Stimulated activated CD8-positive, alpha-beta memory T cell treated with anti-CD3 and anti-CD28 coated beads, Interleukin-4, amount 100 ng/mL, for 4 hours (primary cell): ENCODE measurements at places on chromosomes 13 and 19.

DNA sequence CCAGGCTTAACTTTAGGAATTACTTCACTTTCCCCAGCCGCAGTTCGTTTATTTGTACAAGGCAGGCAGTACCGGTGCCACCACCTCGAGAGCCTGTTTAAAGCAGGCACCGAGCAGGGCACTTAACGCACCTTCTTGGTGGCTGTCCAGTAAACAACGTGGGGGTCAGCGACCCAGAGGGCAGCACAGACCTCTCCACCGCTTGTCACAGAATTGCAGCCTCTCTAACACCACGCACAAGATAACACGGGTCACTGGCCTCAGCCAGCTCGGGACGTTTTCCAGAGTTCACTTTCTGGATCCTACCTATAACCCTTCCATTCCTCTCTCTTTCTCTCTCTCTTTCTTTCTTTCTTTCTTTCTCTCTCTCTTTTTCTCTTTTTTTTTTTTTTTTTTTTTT lies 16.8 kb upstream of the ELAVL1 start:
- DNase-seq, result no peak

- DNase-seq, result no peak
Observed at GRCh38 chr13:23637829-23638228, 67.6 kb downstream of the TNFRSF19 start.

DNA sequence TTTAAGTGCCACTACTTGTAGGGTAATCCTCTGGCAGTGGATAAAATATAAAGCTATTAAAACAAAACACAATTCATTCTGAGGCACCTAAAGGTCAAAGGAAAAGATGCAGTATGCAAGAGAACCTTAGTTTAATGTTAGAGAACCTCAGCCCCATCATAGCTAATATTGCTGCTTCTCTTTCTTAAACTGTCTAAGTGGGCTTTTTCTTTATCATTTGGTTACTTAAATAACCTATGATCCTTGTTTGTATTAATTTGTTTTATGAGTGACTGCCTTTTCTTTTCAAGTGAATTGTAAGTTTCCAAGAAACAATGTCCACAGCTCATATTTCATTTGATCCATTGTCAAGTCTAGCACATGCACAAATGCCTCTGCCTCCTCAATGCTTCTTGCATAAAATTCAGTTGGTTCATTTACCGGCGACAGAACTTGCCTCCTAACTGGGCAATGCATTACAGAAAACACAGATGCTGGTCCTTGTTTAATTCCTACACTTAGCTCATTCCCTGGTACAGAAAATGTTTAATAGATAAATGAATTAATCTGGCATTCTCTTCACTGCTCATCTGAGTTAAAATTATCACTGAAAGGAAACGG lies 1049.8 kb downstream of the OLFM4 start:
- no peak for DNase-seq

DNA sequence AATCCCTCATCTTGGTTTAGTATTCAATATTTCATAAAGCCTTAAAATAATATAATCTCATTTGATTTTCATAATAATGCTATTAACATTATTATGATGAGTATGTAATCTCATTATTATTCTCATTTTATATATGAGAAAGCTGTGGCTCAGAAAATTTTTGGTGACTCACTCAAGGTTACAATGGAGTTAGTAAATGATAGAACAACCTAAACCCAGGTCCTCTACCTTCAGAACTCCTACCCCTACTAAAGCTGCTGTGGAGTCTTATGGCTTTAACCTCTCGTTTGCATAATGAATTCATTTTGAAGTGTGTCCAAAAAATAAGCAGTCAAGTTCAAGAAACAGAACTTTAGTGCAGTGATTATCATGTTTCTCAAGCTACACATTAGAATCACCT lies 226.3 kb downstream of the TBC1D4 start:
- DNase-seq, result no peak

GRCh38 chr13:21636656-21637055 lies 32.7 kb upstream of the MICU2 start:
- no peak for DNase-seq

DNA sequence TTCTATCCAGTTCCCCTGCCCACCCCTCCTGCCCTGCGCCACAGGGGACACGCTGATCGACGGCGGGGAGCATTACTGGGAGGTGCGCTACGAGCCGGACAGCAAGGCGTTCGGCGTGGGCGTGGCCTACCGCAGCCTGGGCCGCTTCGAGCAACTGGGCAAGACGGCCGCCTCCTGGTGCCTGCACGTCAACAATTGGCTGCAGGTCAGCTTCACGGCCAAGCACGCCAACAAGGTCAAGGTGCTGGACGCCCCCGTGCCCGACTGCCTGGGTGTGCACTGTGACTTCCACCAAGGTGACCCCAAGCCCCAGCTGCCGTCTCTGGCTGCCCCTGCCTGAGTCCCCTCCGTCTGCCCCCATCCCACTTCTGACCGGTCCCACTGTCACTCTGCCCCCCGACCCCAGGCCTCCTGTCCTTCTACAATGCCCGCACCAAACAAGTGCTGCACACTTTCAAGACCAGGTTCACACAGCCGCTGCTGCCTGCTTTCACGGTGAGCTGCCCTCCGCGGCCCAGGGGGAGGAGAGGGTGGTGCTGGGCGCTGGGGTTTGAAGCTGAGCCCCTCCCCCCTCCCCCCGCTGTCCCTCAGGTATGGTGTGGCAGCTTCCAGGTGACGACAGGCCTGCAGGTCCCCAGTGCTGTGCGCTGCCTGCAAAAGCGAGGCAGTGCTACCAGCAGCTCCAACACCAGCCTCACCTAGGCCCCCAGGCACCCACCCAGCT lies 15.5 kb downstream of the STAP2 start:
- DNase-seq, result no peak

- DNase-seq, result no peak
Observed at GRCh38 chr13:95136638-95137037, 164.6 kb downstream of the ABCC4 start.

- no peak for DNase-seq
Observed at GRCh38 chr13:59906413-59907049, 257.2 kb downstream of the DIAPH3 start.

GRCh38 chr13:51167393-51168191 lies 54.6 kb upstream of the FAM124A start:
- DNase-seq, result no peak

- DNase-seq, result no peak
Observed at GRCh38 chr13:41177616-41178015, 16.8 kb downstream of the KBTBD7 start.

GRCh38 chr13:40445557-40445990 lies 220.9 kb downstream of the FOXO1 start:
- DNase-seq, result no peak

GRCh38 chr13:76216729-76217128 lies 580.6 kb downstream of the LMO7 start:
- no peak for DNase-seq

GRCh38 chr13:113916330-113916815 lies 52.5 kb upstream of the GAS6 start:
- DNase-seq, result no peak

DNA sequence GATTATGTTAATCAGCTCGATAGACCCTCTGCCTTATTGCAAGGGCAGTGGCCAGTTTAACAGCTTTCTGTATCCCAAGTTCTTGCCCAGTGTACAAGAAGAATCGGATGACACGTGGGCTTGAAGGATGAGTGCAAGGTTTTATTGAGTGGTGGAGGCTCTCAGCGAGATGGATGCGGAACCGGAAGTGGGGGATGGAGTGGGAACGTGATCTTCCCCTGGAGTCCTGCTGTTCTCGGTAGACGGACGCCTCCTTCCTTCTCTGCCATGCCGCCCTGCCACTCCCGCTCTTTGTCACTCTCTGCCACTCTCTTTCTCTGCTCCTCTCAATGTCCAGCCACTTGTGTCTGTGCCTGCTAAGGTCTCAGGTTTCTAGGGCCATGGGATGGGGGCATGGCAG lies 21.0 kb downstream of the RFXAP start:
- DNase-seq, result no peak

DNA sequence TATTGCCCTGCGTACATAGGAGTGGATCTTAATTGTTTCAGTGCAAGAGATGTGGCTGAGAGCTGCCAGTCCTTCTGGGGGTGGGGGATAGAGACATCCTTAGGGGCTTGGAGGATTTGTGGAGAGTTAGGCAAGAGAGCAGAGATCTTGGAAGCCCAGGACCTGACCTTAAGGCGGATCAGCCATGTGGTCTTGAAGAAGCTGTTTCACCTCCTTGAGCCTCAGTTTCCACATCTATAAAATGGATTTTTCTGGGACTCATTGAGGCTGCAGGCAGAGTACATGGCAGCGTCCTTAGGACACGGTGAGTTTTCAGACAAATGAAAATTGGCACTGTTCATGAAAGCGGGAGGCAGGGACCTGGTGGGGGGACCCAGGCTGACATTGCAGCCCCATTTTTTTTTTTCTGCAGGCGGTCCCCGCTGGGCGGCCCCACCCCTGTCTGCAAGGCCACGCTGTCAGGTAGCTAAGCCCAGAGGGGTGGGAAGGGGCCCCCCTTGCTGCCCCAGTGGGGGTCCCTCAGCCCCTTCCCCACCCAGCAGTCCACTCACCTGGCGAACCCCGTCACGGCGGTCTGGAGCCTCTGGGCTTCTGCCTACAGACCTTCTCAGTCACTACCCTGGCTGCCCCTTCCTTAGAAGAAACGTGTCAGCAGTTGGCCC lies 30.0 kb downstream of the PDE4A start:
- no peak for DNase-seq

GRCh38 chr13:107216046-107216755 lies 648.3 kb upstream of the ARGLU1 start:
- DNase-seq, result no peak

DNA sequence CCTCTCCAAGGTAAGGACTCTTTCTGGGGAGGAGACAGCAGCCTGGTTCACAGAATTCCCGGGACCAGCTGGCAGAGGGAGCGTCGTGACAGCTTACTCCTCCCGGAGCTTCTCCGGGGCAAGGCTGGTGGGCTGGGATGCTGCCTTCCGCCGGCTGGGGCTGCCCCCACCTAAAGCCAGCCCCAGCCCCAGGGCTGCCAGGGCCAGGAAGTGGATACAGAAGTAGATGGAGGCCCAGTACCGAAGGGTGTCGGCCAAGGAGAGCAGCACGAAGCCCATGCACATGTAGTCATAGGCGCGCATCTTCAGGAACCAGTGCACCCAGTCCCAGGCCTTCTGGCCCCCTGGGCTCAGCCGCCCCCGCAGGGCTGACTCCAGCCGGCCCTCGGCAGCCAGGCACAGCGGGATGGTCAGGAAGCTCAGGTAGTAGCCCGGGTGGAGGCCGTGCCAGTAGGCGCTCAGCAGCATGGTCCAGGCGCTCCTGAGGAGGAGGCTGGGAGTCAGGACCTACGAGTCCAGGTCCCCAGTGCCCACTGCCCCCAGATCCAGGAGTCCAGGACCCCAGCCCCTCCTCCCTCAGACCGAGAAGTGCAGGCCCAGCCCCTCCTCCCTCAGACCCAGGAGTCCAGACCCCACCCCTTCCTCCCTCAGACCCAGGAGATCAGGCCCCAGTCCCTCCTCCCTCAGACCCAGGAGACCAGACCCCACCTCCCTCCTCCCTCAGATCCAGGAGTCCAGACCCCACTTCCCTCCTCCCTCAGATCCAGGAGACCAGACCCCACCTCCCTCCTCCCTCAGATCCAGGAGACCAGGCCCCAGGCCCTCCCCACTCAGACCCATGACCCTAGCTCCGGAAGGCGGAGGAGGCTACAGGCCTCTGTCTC lies 1.2 kb upstream of the TMC4 start:
- DNase-seq, result no peak

- DNase-seq, result no peak
Observed at GRCh38 chr19:13089139-13089856, 13.4 kb downstream of the LYL1 start.

GRCh38 chr13:48849515-48849914 lies 126.2 kb upstream of the FNDC3A start:
- DNase-seq, result no peak

- DNase-seq, result no peak
Observed at GRCh38 chr19:42606660-42607351, 12.1 kb upstream of the CEACAM8 start.

- DNase-seq, result no peak
Observed at GRCh38 chr13:86992251-86992650, 678.9 kb upstream of the SLITRK5 start.

- no peak for DNase-seq
Observed at GRCh38 chr19:50459638-50460037, 16.7 kb upstream of the EMC10 start.

DNA sequence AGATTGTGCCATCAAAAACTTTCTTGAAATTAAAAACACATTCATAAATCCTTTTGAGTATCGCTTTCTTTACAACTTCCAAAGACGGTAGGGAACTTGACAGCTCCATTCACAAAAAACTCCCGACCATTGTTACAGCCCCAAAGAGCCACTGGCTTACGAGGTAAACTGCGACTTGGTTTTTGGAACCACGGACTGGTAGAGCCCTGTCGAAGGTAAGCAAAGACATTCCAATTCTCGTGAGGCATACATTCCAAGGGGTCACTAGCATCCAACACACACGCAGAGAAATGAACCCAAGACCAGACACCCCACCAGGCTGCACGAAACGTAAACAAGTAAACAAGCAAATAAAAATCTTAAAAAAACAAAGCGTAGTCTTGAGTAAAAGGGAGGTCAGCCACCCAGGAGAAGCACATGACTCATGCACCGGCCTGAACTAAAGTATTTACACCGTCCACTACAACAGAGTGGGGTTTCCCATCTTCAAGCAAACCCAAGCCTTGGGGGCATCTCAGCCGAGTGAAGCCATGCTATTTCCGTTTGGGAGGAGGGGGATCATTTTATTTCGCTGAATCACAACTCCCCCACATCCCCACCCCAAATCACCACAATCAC lies 1.4 kb downstream of the BRD4 start:
- DNase-seq, result peak; percentile 4

DNA sequence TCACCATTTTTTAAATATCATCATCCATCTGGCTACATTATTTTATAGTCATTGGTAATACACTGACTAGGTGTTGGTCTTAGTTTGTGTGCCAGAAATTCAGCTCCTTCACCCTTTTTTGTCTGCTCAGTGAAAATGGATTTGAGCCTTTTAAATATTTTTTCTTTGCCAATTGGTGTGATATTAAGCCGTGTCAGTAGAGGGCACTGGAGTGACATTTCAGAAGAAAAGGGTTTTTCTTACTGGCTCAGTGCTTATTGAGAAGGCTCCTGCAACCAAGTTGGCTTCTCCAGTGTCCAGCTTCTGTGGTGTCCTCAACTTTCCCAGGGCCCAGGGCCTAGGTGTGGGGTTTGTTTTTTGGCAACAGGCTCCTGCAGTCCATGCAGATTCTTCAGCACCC lies 546.6 kb downstream of the DACH1 start:
- DNase-seq, result no peak

- no peak for DNase-seq
Observed at GRCh38 chr13:112931028-112931934, 37.7 kb upstream of the MCF2L start.

DNA sequence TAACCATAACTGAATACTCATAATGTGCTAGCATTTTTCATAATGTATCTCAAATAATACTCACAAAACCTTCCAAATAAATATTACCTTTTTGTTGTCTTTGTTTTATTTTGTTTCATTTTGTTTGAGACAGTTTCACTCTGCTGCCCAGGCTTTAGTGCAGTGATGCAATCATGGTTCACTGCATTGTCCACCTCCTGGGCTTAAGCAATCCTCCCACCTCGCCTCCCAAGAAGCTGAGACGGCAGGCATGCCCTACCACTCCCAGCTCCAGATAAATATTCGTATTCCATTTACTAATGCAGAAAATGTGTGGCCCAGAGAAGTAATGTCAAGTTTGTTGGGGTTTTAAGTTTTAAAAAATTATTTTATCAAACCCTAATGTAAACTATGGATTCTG lies 739.1 kb downstream of the GPC5 start:
- DNase-seq, result no peak

GRCh38 chr19:15935167-15935702 lies 906 bp upstream of the CYP4F11 start:
- DNase-seq, result no peak

GRCh38 chr13:87669379-87669978 lies 1.7 kb upstream of the SLITRK5 start:
- DNase-seq, result no peak
